Calu3 (cell line): ENCODE measurements at places on chromosomes 7 and 10. TPM values are rescaled to one million over a fixed set of nuclear protein-coding genes. Genes with fewer than 3 reads are reported as not detected.
A peak's percentile ranks its signal among the peaks of the same experiment; 100 is the strongest.

Gene OR6B1
- total RNA-seq: not detected in 2 replicates

DNA sequence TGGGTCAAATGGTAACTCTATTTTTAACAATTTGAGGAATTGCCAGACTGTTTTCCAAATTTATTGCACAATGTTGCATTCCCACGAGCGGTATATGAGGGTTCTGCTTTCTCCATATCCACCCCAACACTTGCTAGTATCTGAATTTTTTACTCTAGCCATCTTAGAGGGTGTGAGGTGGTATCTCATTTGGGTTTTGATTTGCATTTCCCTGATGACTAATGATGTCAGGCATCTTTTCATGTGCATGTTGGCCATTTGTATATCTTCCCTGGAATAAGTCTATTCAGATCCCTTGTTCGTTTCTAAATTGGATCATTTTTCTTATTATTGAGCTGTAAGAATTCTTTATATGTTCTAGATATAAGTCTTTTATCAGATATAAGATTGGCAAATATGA lies 97.7 kb downstream of the TPK1 start:
- H3K4me1 ChIP-seq: peaks cover 8% of the 10 kb centered on the region
- H3K36me3 ChIP-seq: no peaks in the 10 kb centered on the region
- no peak overlapping the region for H3K4me3 ChIP-seq
- no peaks in the 10 kb centered on the region for H3K27me3 ChIP-seq
- DNase-seq: no peak
- no peak overlapping the region for H3K27ac ChIP-seq

DNA sequence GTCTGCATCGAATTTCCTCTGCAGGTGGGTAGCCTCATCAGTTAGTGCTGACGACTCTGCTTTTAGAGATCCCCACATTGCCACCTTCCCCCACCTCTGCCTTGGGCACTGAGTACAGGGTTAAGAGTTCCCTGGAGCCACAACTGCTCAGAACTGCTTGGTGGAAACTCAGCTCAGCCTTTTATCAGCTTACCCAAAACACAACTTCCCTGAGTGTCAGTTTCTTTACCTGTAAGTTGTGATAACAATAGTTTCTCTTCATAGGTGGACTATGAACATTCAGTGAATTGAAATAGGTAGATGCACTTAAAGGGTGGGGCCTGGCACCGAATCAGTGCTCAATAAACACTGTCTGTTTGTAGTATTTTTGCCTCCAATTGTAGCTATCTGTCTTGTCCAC lies 11.3 kb downstream of the ASB13 start:
- H3K27ac ChIP-seq: no peak overlapping the region
- H3K4me3 ChIP-seq: no peak overlapping the region
- DNase-seq: no peak
- peaks cover 14% of the 10 kb centered on the region for H3K36me3 ChIP-seq

Gene NEUROD6
- total RNA-seq: not detected in 2 replicates

- H3K27me3 ChIP-seq: no peaks in the 10 kb centered on the region
- H3K27ac ChIP-seq: peak overlapping the region; percentile 97
- H3K36me3 ChIP-seq: peaks cover 98% of the 10 kb centered on the region
Observed at GRCh38 chr7:130896898-130897514, 163.0 kb upstream of the KLF14 start.

Gene SLC4A2
- total RNA-seq: 194 and 209 TPM in 2 replicates

Gene STOX1
- 2.7 TPM in 2 replicates for total RNA-seq

Gene CLDN3
- 122 and 135 TPM in 2 replicates for total RNA-seq

Gene PHKG1
- 1.1 and 2.6 TPM in 2 replicates for total RNA-seq
